Renal cortical epithelial cell (primary cell): ENCODE measurements at places on chromosomes 7 and 10. TPM values are rescaled to one million over a fixed set of nuclear protein-coding genes. Genes with fewer than 3 reads are reported as not detected.

The PIK3CG gene
- not detected in 2 replicates for total RNA-seq

The TWIST1 gene
- not detected in 2 replicates for total RNA-seq

The CLCN1 gene
- not detected in 2 replicates for total RNA-seq

The ATP5MK gene
- total RNA-seq = 165 and 623 TPM in 2 replicates

The PHKG1 gene
- 0.15 TPM in 1 of 2 replicates, not detected in the other for total RNA-seq

- no peak for DNase-seq
These were observed 232.3 kb upstream of the GLI3 start for GRCh38 chr7:42469341-42469740.

DNA sequence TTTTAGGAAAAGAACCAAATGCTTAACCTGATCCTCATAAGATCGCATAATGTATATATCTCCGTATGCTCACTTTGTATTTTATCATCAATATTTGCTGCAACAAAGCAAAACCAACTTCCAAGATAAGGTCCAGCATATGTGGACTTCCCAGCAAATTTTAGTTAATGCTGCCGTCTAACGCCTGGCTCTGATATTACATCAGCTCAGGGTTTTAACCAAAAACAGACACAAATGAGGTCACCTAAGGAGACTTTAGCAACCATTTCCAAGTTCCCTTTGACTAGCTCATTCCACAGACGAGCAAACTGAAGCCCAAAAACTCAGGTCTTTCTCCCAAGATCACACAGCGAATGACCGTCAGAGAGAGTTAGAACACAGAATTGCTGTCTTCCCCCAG, 59.4 kb upstream of the UCN3 start:
- no peak for DNase-seq

- no peak for DNase-seq
These were observed 106.4 kb downstream of the BMPER start for GRCh38 chr7:34011696-34012095.

DNA sequence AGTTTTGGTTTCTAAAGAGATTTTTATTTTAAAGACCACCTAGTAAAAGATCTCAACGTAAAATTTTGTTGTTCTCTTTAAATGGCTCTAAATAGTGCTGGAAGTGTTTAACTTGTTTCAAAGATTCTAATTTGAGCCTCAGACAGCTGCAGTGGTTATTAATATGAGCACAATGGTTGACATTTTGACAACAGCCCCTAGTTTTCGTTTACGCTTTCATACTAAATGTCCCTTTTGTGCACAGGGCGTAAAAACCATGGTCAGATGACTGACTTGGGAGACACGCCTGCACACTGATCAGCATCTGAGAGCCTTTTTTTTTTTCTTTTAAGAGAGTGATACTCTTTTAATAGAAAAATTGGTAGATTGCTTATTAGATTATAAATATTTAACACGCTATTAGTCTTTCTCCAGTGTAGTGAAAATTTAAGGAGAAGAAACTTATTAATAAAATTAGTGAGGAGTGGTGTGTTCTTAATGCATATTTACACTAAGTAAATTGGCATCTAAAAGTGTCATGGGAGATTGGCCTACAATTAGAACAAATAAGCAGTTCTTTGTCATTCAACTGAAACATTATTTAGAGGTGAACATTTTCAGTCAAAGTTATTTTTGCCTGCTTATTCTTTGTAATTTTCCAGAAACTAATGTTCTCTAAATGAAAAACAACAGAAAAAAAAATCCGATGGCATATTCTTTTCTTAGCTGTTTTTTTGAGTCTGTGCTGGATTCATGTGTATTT, 182.8 kb upstream of the PHYHIPL start:
- no peak for DNase-seq

GRCh38 chr7:40978047-40978446, 724.8 kb downstream of the INHBA start:
- DNase-seq = no peak

- peak; percentile 95 for DNase-seq
These were observed 25.2 kb upstream of the ITGB1 start for GRCh38 chr10:32982911-32983909.

GRCh38 chr7:129108581-129108980, 35.9 kb upstream of the TSPAN33 start:
- peak; percentile 57 for DNase-seq

GRCh38 chr7:145812218-145812617, 304.4 kb upstream of the CNTNAP2 start:
- no peak for DNase-seq

DNA sequence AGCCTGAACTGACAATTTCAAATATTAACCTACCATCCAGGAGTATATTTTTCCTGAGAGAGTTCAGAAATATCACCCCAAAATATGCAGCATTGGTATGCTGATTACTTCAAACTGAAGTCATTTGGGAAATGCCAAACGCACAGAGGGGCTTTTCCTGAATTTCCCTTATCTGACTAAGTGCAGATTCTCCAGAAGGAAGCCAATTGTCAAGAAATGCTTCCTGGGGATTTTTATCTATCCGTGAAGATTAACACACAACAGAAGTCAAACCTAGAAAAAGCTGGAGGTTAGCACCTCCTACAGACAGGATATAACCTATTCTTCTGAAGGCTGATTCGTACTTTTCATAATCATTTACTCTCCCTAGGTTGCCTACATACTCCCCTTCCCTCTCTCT, 91.0 kb downstream of the AKR1D1 start:
- DNase-seq = no peak

- DNase-seq = no peak
These were observed 114.1 kb downstream of the ABCA13 start for GRCh38 chr7:48285373-48285772.

DNA sequence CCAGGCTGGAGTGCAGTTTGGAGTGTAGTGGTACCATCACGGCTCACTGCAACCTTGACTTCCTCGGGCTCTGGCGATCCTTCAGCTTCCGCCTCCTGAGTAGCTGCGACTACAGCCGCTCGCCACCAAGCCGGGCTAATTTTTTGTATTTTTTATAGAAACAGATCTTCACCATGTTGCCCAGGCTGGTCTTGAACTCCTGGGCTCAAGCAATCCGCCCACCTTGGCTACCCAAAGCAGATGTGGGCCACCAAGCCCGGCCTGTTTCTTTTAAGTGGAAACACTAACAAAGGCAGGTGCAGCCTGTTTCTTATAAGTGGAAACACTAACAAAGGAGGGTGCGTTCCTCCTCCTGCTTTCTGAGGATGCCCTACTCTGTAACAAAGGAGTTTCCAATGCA, 18.2 kb downstream of the PRF1 start:
- no peak for DNase-seq

DNA sequence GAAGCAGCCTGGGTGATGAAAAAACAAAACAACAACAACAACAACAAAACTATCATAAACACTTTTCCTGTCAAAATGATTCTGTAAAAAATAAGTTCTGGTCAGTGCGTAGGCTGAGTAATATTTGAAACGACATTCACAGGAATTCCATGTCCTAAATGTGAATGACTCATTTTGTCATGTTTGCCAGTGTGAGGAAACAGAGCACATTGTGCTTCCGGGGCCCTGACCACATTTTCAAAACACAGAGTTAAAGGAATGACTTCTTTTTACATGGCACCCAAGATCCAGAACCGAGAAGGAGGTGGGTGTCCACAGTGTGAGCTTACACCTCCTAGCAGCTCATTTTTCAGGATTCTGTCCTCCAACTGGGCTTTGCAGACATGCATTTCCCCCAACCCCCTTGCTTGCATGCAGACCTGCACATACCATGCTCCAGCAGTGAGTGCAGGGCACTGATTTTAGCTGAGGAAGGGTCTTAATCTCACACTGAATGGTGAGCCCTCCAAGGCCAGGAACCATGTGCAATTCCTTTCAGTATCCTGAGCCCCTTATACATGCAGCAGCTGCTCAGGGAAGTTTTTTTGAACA, 3.0 kb downstream of the CLRN3 start:
- peak; percentile 84 for DNase-seq

DNA sequence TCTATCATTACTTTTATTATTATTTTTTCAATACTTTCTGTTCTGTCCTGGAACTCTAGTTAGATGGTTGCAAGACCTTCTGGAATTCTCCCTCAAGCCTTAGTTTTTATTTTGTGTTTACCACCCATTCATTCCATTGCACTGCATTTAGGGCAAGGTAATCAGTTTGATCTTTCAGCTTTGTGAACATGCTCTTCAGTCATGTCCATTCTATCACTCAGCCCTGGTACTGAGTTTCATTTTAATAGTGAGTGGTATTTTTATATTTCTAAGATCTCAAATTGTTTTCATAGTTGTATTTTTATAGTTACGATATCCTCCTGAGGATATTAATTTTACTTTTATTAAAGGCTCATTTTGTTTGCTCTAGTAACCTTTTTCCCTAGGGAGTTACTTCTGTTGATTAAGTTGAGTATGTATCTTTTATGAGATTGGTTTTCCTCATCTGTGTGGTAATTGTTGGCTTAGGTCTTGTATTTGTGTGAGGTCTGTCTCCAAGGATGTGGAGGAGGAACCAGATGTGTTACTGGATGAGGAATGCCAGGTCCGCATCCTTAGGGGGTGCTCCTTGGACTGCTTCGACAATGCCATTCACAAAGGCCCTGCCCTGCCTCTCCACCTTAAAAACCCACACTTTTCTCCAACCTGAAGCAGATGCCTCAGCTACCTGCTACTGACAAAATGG, 46.7 kb upstream of the RAB18 start:
- DNase-seq = no peak

- DNase-seq = no peak
These were observed 6.9 kb upstream of the ZNF33A start for GRCh38 chr10:38003588-38003987.
